ENCODE measurements at places on chromosomes 1 and 21. TPM values are rescaled to one million over a fixed set of nuclear protein-coding genes. Genes with fewer than 3 reads are reported as not detected.

DNA sequence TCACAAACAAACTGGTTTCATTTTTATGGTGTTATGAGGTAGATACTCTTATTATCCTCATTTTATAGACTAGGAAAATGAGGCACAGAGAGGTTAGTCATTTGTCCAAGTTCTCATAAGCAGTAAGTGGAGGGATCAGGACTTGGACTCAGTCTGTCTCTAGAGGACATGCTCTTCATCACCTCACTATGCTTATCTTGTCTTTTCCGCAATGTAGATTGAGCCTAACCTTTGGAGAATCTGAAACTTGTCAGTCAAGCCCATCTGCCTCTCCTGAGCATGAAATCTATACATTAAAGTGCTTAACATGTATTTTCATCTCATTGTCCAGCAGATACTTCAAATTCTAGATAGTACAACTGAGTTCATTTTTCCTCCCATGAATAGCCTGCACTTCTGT, 11.8 kb upstream of the CDC14A start:
- no peak overlapping the region for H3K27ac ChIP-seq
- no peaks in the 10 kb centered on the region for H3K36me3 ChIP-seq
- H3K27me3 ChIP-seq = no peaks in the 10 kb centered on the region

Gene PLA2G2A
- 2.7 TPM for total RNA-seq

Gene ALDH4A1
- total RNA-seq = 8.5 TPM

Gene GPR25
- total RNA-seq = not detected

- H3K36me3 ChIP-seq = no peaks in the 10 kb centered on the region
- no peak overlapping the region for H3K4me3 ChIP-seq
- no peaks in the 10 kb centered on the region for H3K27me3 ChIP-seq
- H3K4me1 ChIP-seq = no peaks in the 10 kb centered on the region
Observed at GRCh38 chr1:20229171-20229570, 42.9 kb upstream of the PLA2G2C start.
